ENCODE measurements at places on chromosomes 13 and 19.

GRCh38 chr13:89955773-89956172 is 1391.7 kb upstream of the MIR17HG start:
- DNase-seq: no peak

GRCh38 chr19:17751103-17751911 is at the start of gene FCHO1:
FCHO1 (plus strand) TSS chr19:17751477; CDS start chr19:17755165, 3,688 bp downstream.
- peak; percentile 72 for DNase-seq

- DNase-seq: no peak
These were observed 156.0 kb downstream of the KCTD12 start for GRCh38 chr13:76730220-76730619.

DNA sequence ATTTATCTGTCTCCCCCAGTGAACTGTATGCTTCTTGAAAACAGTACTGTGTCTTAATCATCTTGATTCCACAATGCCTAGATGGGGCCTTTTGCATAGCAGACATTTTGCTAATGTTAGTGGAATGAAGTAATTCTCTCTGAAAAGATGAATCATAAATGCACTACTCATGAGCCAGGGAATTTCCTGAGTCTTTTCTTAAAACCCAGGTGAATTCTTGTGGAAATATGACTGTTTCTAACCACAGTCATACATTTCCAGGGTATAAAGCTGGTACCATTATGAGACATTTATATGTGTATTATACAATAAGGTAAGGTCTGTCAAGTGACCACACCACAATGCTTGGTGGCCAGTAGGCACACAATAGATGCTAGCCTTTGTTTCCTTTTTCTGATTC is 5.5 kb upstream of the KCTD4 start:
- no peak for DNase-seq

DNA sequence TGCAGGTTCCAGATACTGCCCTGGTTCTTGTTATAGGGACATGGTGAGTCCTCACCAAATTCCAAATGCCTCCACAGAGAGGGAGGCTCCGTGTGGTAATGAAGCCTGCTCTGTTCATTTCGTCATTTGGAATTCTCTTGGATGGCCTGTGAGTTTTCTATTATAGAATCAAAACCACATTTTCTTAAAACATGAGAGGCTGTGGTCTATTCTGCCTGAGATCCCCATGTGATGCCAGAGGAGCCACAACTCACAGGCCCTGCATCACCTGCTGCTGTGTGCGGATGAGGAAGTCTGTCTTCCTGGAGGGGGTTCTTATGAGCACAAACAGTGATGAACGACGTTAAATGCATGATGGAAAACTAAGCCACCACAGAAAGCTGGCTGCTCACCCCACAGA is 264.4 kb downstream of the UQCRFS1 start:
- DNase-seq: no peak

GRCh38 chr19:55256562-55257460 is 2.0 kb downstream of the PPP6R1 start:
- no peak for DNase-seq

DNA sequence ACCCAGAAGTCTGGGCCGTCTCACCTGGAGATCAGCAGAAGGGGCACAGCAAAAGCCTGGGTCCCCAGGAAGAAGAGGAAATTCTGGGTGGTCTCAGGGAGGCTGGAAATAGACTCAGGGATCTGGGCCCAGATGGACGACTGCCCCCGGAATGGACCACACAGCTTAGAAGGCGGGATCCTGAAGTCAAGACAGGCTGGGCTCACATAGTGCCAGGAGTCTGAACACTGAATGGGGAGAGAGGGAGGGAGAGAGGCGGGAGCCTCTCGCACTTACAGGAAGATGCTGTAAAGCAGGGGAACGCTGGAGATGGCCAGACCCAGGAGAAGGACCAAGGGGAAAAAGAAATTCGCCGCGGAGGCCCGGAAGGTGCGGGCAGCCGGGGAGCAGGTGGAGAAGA is 1.3 kb upstream of the LENG1 start:
- no peak for DNase-seq

DNA sequence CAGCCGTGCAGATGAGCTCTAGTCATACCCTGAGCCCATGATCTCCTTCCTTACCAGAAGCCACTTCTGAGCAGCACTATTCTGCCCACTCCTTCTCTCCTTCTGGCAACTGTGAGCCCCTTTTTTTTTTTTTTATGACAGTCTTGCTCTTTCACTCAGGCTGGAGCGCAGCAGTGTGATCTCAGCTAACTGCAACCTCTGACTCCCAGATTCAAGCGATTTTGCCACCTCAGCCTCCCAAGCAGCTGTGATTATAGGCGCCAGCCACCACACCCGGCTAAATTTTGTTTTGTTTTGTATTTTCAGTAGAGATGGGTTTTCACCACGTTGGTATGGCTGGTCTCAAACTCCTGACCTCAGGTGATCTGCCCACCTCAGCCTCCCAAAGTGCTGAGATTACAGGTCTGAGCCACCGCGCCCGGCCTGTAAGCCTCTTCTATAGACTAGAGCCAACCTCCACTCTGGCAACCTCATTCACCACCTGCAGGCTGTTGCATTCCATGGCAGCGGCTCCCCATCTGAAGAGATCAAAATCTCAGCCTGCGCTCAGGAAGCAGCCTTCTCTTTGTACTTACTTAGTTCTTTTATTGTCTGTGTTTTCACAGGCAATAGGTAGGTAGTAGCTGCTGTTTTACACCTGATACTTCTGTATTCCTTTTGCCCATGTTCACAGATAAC is 34.8 kb upstream of the NDFIP2 start:
- DNase-seq: peak; percentile 11

DNA sequence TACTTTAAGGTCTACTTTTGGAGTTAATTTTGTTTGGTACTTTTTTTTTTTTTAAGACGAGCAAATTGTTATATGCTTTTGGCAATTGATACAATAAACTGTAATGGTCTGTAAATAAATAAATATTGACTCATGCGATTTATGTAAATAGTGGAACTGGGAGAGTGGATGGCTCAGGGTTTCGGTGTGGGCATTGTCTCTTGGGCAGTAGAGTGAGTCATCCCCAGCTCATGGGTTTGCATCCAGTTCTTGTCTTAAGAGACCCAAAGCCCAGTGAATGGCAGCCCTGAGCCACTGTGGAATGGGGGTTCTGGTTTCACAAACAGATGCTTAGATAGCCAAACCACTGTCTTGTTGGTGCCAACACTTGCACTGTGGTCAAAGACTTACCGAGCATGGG is 33.0 kb downstream of the FGF9 start:
- no peak for DNase-seq

GRCh38 chr19:41344162-41344561 is 9.6 kb downstream of the TGFB1 start:
- DNase-seq: no peak

- no peak for DNase-seq
These were observed 12.0 kb upstream of the KBTBD6 start for GRCh38 chr13:41144576-41144975.

DNA sequence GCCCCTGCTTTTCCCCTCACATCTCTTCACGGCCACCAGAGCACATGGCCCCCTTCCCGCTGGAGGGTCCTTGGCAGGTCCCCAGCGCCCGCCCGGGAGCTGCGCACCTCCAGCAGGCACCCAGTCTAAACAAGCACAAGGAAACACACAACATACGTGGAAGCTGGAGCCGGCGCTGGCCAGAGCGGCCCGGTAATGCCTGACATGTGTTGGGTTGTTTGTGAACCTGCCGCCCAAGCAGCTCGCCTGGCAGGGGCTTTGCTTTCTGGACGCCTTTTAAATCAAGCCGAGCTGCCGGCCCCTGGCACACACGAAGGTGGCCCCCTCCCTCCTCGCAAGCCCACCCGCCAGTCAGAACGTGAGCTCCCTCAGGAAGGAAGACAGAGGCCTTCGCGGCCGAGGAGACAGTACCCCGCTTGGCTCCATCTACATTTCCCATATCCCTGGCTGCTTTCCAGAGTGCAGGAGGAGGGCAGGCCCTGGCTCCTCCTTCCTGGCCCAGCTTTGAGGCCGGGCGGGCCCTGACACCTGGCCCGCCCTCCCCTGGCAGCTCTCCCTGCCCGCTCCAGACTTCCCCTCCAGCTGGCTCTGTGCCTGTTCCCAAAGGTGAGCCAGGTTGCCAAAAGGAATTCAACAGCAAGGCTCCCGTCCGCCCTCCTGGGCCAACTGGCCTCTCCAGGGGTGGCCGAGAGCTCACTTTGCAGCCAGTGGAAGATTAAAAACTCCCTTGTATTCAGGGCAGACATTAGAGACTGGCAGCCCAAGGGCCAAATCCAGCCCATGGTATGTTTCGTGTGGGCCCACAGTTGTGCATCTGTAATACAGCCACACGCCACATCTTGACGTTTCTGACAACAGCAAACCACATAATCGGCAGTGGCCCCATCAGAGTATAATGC is 28.7 kb downstream of the COMP start:
- no peak for DNase-seq

Measured in stimulated activated CD4-positive, alpha-beta T cell treated with anti-CD3 and anti-CD28 coated beads, Interleukin-4, amount 100 ng/mL, for 48 hours (primary cell).